ENCODE measurements at places on chromosomes 12 and 14. TPM values are rescaled to one million over a fixed set of nuclear protein-coding genes. Genes with fewer than 3 reads are reported as not detected.

The PEX5 gene
- 17.5 TPM for total RNA-seq

The ASPG gene
- total RNA-seq: not detected

The RPGRIP1 gene
- under 0.01 TPM for total RNA-seq

The KIF26A gene
- 1.2 TPM for total RNA-seq

The P2RX2 gene
- total RNA-seq: not detected

The MLH3 gene
- total RNA-seq: 9.8 TPM

The CARMIL3 gene
- 0.64 TPM for total RNA-seq

The CPNE8 gene
- total RNA-seq: 0.91 TPM

The NRIP2 gene
- total RNA-seq: 1.0 TPM

The OR6C68 gene
- total RNA-seq: not detected

The PGF gene
- 14.6 TPM for total RNA-seq

The KRT77 gene
- total RNA-seq: not detected

The SCN8A gene
- 3.7 TPM for total RNA-seq

The SMIM41 gene
- total RNA-seq: 50.8 TPM

The HCAR2 gene
- total RNA-seq: not detected

The DEPDC4 gene
- total RNA-seq: 6.9 TPM

The LIN7A gene
- 7.5 TPM for total RNA-seq

The FAM90A1 gene
- 0.13 TPM for total RNA-seq

The FAIM2 gene
- total RNA-seq: 3.5 TPM

The IFNG gene
- total RNA-seq: not detected

The ASIC1 gene
- 14.3 TPM for total RNA-seq

The MMP19 gene
- 38.4 TPM for total RNA-seq

The ACSS3 gene
- 10.1 TPM for total RNA-seq

The GLIPR1 gene
- 56.4 TPM for total RNA-seq

The INF2 gene
- total RNA-seq: 35.0 TPM

The PAN2 gene
- total RNA-seq: 9.1 TPM

The CKAP4 gene
- total RNA-seq: 182 TPM

The ADAMTS20 gene
- 0.24 TPM for total RNA-seq

The IRF9 gene
- total RNA-seq: 44.6 TPM

The DPF3 gene
- total RNA-seq: 4.5 TPM

The GPX2 gene
- not detected for total RNA-seq

All from epithelial cell of alveolus of lung (primary cell).